ENCODE measurements at places on chromosomes 6 and 20.

GRCh38 chr6:31035862-31036497 lies 25.7 kb downstream of the MUC22 start:
- no peak for DNase-seq

- no peak for DNase-seq
These were observed 131.3 kb upstream of the GMDS start for GRCh38 chr6:2376429-2377355.

DNA sequence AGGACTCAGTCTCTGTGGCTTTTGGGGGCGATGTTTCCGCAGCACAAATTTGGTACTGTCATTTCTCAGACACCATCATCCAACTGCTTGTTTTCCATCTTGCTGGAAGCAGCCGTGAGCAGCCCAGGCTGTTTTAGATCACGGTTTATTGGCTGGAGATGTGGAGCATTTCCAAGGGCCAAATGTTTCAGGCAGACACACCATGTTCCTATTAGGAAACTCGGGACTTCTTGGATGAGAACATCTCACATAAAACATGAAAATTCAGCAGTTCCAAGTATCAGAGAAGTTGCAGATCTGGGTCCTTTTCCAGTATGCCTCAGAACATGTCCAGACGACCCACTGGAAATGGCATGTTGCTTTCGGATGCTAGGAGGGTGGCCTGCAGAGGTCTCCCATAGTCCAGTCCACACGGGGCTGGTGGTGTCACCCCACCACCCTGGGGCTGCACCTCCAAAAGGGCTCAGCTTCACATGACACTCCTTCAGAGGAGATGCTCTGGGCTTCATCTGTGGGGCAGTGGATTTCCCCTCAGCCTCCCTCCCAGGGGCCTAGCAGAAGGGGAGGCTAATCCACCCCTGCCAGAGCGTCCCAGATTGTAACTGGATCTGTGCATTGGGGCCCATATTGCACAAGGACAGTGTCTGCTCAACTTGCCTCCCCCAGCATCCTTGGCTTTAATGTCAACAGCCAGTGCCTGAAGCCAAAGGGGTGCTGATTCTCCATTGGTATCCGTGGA lies 176.3 kb downstream of the SCP2D1 start:
- DNase-seq: no peak

GRCh38 chr6:37967651-37968050 lies 148.1 kb downstream of the ZFAND3 start:
- DNase-seq: no peak

GRCh38 chr6:4059115-4059777 lies 19.7 kb downstream of the FAM217A start:
- DNase-seq: peak; percentile 82
